ENCODE measurements at places on chromosomes 2 and 18. TPM values are rescaled to one million over a fixed set of nuclear protein-coding genes. Genes with fewer than 3 reads are reported as not detected.

The GCG gene
- not detected for total RNA-seq

The CHN1 gene
- 1.3 TPM for total RNA-seq

The PPP1CB gene
- 383 TPM for total RNA-seq

The KCNIP3 gene
- total RNA-seq, result 1.6 TPM

The SMPD4 gene
- 12.0 TPM for total RNA-seq

The SLC39A6 gene
- total RNA-seq, result 377 TPM

The DSC3 gene
- total RNA-seq, result 394 TPM
